ENCODE measurements at places on chromosomes 3 and 15.

DNA sequence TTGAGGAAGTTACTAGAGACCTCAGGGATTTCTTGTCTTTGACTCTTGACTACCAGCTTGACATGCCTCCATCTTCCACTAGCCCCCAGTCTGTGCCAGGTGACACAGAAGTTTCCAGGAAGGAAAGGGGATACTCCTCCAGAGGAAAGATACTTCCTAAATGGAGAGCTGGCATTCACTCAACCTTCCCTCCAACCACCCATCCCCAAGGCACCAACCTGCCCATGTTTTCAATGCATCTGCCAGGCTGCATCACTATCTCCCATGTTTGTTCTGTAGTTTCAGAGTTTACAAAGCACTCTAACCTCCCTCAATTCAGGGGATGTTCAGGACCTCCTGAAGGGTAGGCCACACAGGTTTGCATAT lies 198.4 kb upstream of the LPP start:
- no peak for DNase-seq

DNA sequence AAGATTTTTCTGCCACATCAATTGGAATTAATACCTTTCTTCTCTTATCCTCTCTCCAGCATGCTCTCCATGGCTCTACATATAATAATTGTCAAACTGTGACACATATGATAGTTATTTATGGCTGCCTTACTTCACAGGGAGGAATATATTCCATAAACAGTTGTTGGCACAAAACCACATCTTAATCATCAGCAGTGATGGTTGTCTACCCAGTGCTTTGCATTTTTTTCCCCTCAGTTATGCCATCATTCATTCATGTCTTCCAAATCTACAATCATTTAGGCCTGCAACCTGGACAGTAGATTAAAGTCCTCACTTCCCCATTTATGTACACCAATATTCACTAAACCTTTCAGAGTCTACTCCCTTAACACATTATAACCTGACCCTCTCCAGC lies 107.7 kb downstream of the THRB start:
- DNase-seq = no peak

DNA sequence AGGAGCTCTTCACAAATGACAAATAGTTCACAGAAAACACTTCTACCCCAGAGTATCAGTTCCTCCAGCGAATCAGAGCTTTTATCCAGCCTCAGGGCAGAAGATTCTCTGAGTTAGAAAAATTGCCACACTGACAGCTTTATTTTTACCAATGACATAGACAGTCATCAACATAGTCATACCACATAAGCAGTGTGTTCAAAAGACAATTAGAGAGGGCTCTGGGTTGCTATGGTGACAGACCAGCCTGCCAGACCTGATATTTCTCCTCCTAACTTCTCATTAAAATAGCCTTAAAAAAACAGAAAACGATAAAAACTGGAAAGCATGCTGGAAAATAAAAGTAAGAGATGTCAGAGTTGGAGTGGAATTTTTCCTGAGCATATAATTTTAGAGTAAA lies 45.9 kb upstream of the COL6A5 start:
- DNase-seq = no peak

GRCh38 chr15:63243776-63244175 lies 33.6 kb upstream of the APH1B start:
- no peak for DNase-seq

GRCh38 chr3:59538753-59539432 lies 489.1 kb upstream of the CFAP20DC start:
- DNase-seq = no peak

DNA sequence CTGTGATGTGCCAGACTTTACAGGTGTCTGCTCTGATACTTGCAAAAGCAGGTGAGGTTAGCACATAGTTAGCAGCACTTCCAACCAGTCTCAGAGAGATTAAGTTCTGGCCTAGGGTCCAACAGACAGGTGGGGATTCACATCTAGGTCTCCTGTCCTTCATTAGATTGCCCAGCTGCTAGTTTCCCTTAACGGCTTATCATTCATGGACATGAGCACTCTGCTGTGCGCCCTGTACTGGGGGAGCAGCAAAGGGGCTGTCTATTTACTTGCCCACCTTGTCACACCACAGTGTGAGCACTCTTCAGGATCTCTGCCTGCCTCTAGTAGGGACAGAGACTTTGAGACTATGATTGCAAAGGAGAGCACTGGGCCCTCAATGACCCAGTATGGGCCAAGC lies 8.7 kb downstream of the SPSB4 start:
- no peak for DNase-seq

DNA sequence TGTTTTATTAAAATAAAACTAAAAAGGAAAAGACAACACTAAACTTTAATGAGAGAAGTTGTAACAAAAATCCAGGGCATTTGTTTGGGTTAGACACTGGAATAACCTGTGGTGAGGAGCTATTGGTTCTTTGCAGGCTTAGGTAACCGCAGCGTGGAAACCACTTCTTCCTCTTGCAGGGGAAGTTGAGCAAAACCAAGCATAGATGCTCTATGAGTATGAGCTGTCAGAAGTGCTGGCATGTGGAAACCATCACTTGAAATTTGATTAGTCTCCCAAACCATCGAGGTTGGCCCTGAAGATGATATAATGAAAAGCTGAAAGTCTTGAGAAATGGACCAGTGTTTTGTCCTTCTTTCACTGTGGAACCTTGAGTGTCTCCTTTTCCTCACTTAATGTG lies 127.1 kb upstream of the RBMS3 start:
- no peak for DNase-seq

- DNase-seq = no peak
These were observed 237.3 kb downstream of the CNTN6 start for GRCh38 chr3:1330107-1330506.

DNA sequence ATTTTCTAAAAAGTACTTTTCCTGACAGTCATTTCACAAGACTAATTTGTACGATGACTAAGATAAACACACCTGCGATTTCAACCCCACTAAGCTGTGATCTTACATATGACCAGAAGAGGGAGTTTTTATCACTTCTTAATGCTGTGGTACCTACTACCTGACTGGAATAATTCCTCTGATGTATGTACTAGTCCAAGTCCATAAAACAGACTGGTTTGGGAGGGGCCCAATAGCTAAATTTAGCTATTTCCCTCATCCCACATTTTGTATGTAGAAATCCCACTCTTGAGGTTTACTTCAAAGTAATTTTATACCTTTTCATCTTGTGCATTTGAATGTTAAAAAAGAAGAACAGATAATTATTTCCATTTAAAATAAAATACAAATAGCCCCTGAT lies 49.7 kb upstream of the SCAANT1 start:
- no peak for DNase-seq

- DNase-seq = no peak
These were observed 1.1 kb upstream of the GK5 start for GRCh38 chr3:142226474-142226873.

DNA sequence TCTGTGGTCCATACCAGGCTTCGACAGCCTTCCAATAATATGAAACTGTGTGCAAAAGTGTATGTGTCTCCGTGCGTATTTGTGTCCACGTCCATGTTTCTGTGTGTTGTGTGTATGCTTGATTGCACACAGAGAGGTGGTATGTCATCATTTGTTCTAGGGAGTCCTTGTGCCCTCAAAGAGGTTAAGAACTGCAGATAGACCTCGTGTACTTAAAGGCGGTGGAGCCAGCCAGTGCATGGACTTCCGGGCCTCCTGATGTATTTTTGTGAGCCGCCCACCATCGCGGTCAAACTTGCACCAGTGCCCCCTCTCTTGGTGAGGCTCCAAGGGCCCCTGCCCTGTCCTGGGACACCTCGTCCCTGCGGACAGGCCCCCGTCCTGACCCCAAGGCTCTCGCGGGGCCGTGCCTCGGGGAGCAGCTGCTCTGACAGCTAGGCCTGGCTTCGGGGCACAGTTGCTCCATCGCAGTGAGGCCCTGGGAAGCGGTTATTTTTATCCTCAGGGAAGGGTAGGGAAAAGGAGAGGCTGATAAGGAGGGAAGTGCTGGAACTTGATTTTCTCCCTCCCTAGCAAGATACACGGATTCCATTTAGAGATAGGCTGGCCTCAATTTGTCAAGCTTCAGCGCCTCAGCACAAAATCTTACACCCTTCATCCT lies 1.2 kb upstream of the RYK start:
- DNase-seq = no peak

DNA sequence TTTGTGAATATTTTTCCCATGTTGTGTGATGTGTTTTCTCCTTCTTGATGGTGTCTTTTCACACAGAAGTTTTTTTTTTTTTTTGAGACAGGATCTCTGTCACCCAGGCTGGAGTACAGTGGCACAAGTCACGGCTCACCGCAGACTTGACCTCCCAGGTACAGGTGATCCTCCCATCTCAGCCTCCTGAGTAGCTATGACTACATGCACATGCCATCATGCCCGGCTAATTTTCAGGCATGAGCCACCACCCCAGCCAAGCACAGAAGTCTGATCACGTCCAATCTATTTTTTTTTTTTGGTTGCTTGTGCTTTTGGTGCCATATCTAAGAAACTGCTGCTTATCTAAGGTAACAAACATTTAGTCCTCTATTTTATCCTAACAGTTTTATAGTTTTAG lies 24.6 kb downstream of the TOMM70 start:
- DNase-seq = no peak

DNA sequence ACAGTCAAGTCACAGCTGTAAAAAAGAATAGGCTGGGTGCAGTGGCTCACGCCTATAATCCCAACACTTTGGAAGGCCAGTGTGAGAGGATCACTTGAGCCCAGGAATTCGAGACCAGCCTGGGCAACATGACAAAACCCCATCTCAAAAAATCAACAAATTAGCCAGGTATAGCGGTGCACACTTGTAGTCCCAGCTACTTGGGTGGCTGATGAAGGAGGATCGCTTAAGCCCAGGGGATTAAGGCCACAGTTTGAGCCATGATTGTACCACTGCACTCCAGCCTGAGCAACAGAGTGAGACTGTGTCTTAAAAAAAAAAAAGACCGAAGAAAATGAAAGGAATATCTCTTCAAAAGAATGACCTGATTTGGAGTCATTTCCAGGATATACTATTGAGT lies 6.6 kb downstream of the HERC1 start:
- no peak for DNase-seq

GRCh38 chr3:42300013-42300412 lies 34.0 kb upstream of the CCK start:
- no peak for DNase-seq

- DNase-seq = no peak
These were observed 9.9 kb upstream of the ALPK3 start for GRCh38 chr15:84807228-84807627.

DNA sequence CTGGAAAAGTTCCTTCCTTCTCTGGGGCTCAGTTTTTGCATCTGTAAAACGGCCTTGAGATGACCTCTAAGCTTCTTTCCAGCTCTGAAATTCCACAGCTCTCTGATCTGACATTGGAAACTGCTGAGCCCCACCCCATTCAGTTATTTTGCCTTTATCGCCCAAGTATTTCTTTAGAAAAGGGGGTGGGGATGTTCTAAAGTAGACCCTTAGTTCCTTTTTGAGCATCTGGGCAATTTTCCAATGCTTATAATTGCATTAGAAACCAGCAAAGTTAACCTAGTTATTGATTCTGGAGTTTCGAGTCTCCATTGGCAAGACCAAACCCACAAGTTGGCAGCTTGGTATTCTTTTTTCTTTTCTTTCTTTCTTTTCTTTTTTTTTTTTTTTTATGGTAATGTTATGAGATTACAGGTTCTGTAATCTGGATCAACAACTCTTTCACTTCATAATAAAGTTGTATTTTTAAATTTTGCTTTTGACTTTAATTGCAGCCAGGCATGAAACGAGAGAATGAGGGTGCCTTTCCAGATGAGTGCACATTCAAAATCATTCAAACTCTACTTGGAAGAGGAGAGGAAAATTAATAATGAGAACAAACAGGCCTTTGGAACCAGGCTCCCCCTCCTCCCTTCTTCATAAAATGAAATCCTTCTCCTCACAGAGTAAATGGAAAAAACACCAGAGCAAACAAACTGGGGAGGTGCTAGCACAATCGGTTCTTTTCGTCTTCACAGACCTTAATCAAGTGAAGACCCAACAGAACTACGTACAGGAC lies 76.8 kb upstream of the LRIG1 start:
- DNase-seq = no peak

DNA sequence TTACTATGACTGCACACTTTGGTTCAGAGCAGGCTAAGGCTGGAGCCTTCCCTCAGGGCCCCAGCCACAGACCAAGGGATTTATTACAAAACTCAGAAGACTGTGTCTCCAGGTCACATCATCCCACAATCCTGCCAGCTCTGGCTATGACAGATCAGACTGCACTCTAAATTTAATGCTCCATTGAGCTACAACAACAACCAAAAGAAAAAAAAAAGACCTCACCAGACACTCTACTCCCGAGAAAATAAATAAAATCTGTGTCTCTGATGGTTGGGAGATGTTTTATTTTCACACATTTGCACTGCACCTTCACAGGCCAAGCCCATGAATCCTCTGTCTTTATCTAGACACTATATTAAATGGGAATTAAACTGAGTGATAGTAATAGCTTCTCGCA lies 50.8 kb upstream of the CTNNB1 start:
- no peak for DNase-seq

- no peak for DNase-seq
These were observed 153.4 kb downstream of the GABRG3 start for GRCh38 chr15:27124287-27124871.

- no peak for DNase-seq
These were observed 64.2 kb downstream of the CYFIP1 start for GRCh38 chr15:22915866-22916515.

DNA sequence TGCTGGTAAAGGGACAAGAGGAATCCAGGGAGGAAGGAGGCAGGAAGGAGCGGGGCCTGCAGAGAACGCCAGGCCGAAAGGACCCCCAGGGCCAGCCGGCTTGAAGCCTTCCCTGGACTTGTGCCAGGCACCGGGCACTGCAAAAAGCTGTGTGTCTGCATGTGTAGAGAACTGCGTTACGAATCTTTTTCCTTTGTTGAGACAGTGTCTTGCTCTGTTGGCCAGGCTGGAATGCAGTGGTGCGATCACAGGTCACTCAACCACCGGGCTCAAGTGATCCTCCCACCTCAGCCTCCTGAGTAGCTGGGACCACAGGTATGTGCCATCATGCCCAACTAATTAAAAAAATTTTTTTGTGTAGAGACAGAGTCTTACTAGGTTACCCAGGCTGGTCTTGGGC lies 17.0 kb upstream of the MUC4 start:
- DNase-seq = no peak

DNA sequence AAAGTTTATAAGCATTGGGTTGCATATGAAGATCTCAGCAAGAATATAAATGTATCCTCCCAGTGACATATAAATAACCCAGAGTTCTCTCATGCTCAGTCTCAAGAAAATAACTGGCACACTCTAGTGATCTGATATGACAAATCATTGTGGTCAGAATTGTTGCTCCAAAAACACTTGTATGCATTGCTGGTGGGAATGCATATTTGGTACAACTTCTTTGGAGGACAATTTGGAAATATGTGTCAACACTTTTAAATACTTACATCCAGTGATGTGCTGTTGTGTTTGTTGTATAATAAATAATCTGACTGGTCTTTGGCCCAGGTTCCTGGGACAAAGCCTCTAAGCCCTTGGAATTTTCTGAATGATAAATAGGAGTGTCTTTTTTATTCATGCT lies 66.7 kb upstream of the STT3B start:
- DNase-seq = no peak

- DNase-seq = no peak
These were observed 23.1 kb downstream of the ABHD6 start for GRCh38 chr3:58260733-58261132.

- no peak for DNase-seq
These were observed 66.3 kb downstream of the GTPBP8 start for GRCh38 chr3:113057117-113057516.

GRCh38 chr3:55191911-55192775 lies 264.3 kb upstream of the LRTM1 start:
- no peak for DNase-seq

Data from stimulated activated CD8-positive, alpha-beta memory T cell treated with anti-CD3 and anti-CD28 coated beads, Interleukin-7, amount 100 ng/mL, for 4 hours (primary cell).